Stimulated activated CD4-positive, alpha-beta T cell treated with anti-CD3 and anti-CD28 coated beads, Interleukin-4, amount 100 ng/mL, for 4 hours (primary cell): ENCODE measurements at places on chromosomes 16 and 17.

DNA sequence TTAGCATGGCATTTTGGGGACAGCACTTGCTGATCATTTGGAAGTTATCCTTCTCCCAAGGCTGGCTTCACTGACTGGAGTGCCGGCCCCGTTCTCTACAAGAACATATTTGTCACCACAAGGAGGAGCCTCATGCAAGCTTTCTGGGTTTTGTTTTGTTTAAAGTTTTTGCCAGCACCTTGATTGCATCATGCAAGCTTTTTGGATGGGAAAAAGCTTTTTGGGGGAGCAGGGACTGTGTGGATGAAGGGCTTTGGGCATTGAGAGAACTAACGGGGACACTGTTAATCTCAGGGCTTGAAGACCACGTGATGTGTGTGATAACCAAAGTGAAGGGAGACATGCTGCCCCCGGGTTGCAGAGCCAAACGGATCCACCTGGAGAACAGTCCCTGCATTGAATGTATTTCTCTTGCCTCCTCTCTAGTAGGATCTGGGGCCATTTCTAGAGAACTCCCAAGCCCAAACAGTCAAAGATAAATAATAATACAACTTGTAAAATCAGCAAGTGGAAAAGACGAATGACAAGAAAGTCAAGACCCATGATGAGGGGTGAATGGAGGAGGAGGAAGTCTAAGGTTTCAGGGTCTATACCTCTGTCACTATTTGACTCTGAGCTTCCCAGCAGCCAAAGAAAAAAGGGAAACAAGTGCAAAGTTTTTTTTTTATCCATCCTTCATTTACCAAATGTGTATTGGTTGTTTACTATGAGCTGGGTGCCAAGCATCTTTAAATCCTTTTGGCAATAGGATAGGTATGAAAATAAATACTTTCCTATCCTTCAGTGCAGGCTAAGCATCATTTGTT, 17.2 kb downstream of the TMEM114 start:
- no peak for DNase-seq

- no peak for DNase-seq
Observed at GRCh38 chr17:52134641-52135040, 23.9 kb downstream of the CA10 start.

DNA sequence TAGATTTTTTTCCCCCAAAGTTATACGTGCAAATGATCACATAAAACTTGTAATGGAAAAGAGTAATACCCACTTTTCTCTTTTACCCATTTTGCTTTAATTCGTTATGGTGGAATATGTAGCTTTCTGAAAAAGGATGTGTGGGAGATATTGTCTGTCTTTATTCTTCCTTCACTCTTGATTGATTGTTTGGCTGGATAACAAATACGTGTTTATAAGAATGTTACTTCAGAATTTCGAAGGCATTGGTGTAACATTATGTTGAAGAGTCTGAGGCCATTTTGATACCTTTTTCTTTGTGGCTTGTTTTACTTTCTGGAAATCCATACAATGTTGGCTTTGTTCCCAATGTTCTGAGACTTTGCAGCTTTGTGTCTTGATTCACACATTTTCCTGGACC, 71.4 kb downstream of the BCAS3 start:
- DNase-seq, result no peak

- peak; percentile 50 for DNase-seq
Observed at GRCh38 chr17:58084317-58084981, 1.2 kb downstream of the DYNLL2 start.

DNA sequence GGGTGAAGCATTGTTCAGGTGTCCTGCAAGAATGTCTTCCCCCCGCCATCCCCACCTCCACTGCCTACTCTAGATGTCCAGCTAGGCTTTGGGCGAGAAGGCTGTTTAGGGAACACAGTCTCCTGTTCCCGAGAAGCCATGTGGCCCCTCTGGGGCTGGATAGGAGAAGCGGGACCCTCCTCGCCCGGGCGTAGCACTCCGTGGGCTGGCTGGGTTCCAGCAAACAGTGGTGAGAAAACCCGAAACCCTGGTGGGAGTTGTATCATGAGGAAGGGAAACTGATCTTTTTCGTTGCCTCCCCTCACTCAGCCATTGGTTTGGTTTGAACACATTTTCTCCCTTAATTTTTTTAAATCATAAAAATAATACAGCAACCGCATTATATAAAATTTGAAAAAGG, 56.6 kb downstream of the IRF8 start:
- no peak for DNase-seq

- no peak for DNase-seq
Observed at GRCh38 chr16:82750068-82750467, 123.3 kb downstream of the CDH13 start.

DNA sequence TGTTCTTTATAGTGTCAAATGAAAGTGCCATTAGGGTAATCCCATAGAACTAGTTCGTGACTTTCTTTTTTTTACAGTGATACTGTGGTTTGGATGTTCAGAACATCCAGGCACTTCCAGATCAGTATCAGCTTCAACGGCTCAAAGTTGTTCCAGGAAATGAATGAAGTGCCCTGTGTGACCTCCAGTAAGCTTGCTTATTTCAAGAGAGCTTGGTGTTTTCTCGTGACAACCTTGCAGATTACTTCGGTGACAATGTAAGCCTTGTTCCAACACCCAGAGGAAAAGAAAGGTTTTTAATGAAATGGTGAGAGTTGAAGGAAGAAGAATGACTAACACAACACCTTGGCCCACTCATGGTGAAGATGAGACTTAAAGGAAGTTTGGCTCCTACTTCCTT, 16.0 kb upstream of the KCNJ16 start:
- DNase-seq, result no peak

GRCh38 chr17:74430706-74431567, 951 bp upstream of the GPRC5C start:
- DNase-seq, result peak; percentile 6

DNA sequence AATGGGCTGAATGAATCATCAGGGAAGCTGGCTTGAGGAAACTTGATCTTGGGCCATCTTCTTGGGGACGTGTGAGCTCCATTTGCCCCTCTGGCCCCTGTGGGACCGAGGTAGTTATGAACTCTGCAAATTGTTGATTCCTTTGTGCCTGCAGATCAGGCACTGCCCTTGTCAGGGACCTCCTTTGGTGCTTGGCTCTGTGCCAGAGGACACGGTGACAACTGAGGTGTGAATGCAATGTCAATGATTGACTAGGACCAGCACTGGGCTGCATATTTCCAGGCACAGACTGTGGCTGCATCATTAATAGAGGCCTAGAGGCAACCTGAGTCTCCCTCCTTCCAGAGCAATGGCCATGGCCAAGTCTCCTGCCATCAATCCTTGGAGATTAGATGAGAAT, 23.8 kb downstream of the PDILT start:
- DNase-seq, result no peak

DNA sequence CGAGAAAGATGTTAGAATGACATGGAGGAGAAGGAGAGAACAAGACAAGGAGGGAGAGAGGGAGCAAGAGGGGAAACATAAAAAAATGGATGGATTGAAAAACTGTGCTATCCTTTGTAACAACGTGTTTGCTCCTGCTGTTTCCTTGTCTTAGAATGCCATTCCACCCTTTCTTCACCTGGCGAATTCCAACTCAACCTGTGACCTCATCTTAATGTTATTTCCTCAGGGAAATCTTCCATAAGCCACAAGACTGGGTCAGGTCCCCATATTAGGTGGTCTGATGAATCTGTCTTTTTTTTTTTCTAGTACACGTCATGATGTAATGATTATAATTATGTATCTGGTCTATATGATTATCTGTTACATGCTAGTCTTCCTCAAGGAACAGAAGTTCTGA, 195.0 kb upstream of the MAF start:
- DNase-seq, result no peak

DNA sequence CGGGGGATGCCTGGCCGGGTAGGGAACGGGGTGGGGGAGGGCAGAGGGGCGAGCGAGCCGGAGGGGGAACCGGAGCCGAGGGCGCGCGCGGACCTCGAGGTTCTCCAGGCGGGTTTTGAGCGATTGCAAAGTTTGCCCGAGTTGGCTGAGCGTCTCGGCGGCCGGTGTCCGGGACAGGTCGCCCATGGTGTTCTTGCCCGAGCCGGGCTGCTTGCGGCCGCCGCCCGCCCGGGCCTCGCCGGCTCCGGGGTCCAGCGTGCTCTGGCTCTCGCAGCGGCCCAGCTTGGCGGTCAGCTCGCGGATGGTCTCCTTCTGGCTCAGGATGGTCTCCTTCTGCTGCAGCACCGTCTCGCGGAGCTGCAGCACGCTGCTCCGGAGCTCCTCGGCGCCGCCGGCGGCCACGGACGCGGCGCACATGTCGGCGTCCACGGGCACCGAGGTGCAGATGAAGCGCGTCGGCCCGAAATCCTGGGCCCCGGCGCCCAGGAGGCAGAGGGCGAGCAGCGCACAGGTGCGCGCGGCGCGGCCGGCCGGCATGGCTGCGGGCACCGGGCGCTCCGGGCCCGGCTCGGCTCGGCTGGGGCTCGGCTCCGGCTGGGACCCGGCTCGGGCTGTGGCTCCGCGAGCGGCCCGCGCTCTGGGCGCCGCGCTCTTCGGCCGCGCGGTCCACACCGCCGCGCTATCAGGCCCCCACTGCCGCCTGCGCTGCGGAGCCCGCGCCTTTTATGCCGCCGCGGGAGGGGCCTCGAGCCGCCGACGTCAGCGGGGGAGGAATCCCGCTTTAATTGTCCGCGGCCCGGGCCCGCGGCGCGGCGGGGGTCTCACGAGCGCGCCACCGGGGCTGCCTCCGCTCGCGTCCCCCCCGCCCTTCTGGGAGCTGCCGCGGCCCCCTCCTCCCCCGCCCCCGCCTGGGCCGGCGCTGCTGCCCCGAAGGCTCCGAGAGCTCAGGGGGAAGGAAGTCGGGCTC, at the start of gene NPTX1:
TSS of gene NPTX1 (minus strand) at position 698 of the 967 bp plus-strand sequence. CDS start at position 537, 161 bp downstream.
- DNase-seq, result no peak

DNA sequence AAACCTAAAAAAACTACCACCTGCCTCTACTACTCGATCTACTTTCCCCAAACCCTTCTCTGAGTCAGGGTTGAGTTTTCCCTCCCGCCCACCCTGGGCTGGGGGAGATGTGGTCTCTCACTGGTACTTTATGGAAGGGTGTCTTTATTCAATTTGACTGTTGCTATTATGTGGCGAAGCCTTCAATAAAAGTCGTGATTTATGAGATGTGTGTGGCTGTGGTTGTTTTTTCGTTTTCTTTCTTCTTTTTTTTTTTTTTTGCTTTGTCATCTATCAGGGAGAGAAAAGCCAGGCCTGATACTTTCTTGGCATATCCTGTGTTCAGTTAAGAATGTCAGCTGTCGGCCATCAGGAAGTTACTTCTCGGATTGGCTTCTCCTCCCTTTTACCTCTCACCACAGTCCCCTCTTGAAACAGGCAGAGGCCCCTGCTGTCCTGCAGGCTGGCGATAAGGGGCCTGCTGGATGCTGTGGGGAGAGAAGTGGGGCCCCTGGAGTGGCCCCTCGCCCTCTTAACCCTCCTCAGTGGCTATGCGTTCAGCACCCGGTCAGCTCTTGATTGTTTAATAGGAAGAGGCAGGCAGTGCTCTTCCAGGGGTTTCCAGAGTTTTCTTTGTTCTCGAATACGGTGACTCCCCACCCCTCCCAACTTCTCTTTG, 123.0 kb downstream of the MSI2 start:
- no peak for DNase-seq

DNA sequence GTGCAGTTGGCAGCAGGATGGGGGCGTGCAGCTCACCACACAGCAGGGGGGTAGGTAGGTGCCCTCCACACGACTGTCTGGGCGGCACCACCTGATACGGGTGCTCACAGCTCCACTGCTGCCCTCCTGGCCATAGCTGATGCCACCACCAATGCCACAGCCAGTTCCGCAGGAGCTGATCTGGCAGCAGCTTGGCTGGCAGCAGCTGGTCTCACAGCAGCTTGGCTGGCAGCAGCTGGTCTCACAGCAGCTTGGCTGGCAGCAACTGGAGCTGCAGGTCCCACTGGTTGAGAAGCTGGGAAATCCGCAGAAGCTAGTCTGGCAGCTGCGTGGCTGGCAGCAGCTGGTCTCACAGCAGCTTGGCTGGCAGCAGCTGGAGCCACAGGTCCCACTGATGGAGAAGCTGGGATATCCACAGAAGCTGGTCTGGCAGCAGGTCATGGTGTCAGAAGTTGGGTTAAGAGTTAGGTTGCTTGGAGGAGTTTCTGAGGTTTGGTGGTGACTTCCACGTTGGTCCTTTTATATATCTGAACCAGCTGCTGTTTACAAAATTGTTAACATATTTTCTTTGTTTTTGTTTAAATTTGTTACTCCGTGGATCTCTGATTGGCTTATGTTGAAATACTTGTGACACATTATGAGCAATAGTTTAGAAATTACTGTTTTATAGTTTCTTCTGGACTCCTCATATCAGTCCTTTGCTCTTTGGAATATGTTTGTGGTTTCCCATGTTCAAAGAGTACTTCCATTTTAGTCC, at the start of gene KRTAP1-5:
TSS of gene KRTAP1-5 (minus strand) at position 494 of the 757 bp plus-strand sequence. CDS start at position 441, 53 bp downstream.
- no peak for DNase-seq

DNA sequence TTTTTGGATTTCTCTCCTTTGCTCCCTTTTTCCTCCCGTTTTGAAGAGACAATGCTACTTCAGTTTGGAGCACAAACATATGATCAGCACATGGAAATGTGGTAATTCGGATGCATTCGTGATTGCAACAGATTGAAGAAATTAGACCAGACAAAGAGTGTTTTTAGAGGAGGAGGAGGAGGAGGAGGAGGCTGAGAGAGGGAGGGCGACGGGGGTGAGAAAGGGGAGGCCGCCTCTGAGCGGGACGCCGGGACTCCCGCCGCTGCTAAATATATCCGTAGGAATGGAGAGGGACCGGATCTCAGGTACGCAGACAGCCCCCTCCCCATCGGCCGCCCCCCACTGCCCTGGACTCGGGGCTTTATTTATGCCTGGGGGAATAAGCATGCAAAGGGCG, 179.3 kb downstream of the SEC14L1 start:
- DNase-seq, result no peak

GRCh38 chr17:35238821-35239220, 4.1 kb upstream of the SLFN5 start:
- DNase-seq, result no peak

- no peak for DNase-seq
Observed at GRCh38 chr17:74206332-74206818, 2.9 kb downstream of the RPL38 start.

- no peak for DNase-seq
Observed at GRCh38 chr17:35912339-35912912, 18.1 kb downstream of the RDM1 start.

- DNase-seq, result no peak
Observed at GRCh38 chr16:23072084-23072599, 77.1 kb downstream of the USP31 start.

DNA sequence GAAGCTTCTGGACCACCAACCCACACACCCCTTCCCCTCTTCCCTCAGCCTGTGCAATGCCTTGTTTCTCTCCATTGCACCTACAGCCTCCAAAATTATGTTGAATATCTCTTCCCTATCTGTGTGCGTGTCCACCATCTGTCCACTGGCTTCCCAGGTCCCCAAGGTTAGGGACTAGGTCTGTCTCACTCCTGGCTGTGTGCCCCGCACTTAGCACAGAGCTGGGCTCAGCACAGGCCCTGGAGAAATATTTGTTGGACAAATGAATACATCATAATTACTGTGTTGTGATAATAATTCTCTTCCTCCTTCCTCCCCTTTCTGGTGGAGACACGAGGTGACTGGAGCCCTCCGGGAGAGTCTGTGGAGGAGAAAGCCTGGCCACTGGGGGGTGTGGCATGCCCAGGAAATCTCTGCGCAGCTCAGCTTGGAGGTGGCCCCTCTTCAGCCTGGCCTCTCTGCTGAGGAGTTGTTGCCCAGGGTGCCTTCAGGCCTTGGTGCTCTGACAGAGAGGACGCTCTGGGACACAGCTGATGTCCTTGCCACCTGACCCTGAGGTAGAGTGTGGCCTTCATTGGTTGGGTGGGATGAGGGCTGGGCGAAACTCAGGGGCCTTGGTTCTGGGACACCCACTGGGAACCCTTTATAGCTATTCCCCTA, 3.3 kb upstream of the BRD7 start:
- no peak for DNase-seq
